Osteocyte (in vitro differentiated cells): ENCODE measurements at places on chromosomes 7 and 10.
A peak's percentile ranks its signal among the peaks of the same experiment; 100 is the strongest.

- peak; percentile 59 for DNase-seq
Measured at GRCh38 chr10:131703941-131704340, 196.9 kb upstream of the PPP2R2D start.

DNA sequence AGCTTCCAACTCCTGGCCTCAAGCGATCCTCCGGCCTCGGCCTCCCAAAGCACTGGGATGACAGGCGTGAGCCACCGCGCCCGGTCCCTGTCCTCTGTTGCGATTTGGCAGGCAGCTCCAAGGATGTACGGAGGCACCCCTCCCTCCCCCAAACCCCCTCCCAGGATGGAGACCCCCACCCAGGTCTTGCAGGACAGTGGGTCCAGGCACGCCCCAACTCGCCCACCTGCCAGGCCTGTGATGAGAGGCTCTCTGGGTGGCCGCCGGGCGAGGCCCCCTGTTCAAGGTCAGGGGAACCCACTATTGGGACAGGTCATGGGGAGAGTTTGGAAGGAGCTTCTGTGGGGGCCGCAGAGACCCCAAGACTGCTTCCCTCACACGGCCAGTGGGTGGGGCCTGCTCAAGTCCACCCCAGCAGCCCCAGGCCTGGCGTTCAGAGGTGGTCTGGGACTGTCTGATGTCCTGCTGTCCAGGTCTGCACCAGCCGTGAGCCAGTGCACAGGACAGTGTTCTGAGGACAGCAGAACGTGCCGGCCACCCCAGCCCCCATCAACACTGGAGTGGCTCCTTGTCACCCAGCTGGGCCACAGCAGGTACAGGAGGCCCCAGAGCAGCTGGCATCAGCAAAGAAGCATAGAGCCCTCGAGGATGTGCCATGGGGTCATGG is 2.5 kb downstream of the ADAP1 start:
- no peak for DNase-seq

DNA sequence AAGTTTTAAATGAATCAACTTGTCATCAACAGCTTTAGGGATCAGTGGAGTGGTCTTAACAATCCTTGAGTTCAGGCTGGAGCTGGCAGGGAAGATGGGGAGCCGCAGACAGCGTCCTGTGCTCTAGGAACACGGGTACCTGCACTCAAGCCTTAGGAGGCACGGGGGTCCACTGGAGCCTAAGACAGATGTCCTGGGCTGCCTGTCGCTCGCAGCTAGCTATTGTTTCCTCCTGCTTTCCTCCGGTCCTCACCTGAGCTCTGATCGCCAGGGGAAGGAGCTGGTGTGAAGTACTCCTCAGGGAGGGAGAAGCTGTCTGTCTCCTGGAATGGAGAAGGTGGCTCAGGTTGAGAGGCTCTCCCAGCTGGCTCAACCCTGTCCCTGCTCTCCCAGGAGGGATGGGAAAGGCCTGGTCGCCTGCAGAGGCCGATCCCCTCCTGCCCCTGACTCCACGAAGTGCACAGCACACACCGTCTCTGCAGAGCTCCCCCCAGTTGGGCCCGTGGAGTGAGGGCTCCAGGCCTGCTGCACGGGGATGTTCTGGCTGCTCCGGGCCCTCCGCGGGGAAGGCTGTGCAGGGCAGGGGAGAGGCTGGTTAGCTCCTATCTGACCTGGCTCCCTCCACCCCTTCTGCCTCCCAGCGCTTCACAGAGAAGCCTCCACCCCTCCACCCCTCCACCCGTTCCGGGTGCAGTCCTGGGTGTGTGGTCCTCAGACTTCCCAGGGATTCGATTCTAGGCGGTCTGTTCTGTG is 14.5 kb upstream of the PYROXD2 start:
- DNase-seq: peak; percentile 83

- DNase-seq: no peak
Measured at GRCh38 chr10:46536781-46537180, 19.7 kb downstream of the GPRIN2 start.

- DNase-seq: no peak
Measured at GRCh38 chr7:80908360-80908797, 10.5 kb downstream of the SEMA3C start.

DNA sequence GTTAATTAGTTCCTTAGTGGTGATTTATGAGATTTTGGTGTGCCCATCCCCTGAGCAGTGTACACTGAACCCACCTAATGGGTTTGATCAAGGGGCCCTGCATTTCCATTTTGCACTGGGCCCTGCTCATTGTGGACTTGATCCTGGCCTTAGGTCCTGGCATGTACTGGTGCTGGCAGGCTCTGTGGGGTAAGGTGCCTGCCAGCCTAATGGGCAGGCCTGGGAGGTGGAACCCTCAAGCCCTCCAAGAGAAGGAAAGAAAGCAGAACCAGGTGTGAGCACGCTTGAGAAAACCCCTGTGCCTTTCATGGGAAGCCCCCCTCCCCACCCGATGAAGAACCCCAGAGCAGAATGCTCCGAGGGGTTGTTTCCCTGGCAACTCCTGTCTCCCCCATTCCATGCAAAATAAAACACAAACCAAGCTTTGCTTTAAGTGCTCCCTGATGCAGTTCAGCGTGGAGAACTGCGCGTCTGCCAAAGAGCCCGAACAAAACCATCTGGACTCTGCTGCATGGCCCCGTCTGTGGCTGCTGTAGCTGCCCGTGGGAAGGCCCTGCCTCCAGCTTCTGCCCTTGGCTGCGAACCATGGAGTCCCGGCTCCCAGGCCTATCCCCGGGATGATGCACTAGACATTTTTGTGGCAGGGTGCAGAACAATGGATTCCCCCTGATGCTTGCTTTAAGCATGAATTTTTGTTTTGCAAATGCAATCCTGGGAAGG is 123.3 kb downstream of the PRPF18 start:
- no peak for DNase-seq

GRCh38 chr10:21584834-21585530 is 51.0 kb downstream of the MLLT10 start:
- DNase-seq: no peak

- peak; percentile 56 for DNase-seq
Measured at GRCh38 chr10:110528224-110528996, 30.7 kb downstream of the DUSP5 start.

- no peak for DNase-seq
Measured at GRCh38 chr10:114498413-114499111, 94.3 kb upstream of the AFAP1L2 start.

GRCh38 chr7:35802102-35802466 is 1.2 kb downstream of the SEPTIN7 start:
- DNase-seq: no peak

DNA sequence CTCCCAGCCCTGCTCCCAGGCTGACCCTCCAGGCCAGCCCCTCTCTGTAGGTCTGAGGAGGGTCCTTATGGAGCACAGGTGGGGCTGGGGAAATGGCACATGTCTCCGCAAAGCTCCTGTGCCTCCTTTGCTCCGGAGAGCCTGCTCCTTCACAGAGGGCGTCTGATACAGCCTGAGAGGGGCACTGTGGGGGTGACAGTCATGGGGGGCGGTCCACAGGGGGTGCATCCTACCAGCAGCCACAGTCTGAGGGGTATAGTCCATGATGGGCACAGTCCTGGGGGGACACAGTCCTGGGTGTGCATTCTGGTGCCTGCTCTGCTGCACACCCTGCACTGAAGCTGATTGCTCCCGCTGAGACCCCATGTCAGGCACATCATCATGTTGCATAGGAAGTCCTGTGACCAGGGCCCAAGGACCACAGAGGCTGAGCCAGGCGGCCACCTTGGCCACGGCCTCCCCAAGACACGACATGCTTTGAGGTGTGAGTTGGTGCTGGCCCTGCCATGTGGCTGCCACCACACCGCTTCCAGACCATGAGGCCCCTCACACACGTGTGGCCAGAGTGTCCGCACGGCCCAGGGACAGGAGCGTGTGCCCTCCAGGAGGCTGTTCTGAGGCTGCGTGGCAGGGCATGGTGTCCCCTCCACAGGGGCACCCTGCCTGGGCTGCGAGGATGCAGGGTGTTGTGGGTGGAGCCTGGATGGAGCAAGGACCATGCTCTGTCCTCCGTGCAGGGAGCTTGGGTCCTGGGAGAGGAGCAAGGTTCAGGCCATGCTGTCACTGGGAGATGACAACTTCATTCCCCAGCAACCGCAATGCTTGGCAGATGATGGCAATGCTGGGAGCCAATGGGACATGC is 59.2 kb downstream of the PWWP2B start:
- no peak for DNase-seq

DNA sequence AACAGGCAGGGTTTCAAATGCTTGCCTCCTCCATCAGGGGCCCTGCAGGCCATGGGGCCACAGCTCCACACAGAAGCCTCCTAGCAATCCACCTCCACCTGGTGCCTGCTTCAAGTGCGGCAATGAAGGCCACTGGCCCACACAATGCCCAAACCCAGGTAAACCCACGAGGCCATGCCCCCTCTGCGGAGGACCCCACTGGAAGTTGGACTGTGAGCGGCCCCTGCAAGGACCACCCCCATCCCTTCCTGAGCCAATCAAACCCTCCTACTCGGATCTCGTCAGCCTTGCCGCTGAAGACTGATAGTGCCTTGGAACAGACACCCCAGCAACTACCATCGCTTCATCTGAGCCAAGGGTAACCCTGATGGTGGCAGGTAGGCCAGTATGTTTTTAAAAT is 63.1 kb downstream of the LRRC17 start:
- no peak for DNase-seq

DNA sequence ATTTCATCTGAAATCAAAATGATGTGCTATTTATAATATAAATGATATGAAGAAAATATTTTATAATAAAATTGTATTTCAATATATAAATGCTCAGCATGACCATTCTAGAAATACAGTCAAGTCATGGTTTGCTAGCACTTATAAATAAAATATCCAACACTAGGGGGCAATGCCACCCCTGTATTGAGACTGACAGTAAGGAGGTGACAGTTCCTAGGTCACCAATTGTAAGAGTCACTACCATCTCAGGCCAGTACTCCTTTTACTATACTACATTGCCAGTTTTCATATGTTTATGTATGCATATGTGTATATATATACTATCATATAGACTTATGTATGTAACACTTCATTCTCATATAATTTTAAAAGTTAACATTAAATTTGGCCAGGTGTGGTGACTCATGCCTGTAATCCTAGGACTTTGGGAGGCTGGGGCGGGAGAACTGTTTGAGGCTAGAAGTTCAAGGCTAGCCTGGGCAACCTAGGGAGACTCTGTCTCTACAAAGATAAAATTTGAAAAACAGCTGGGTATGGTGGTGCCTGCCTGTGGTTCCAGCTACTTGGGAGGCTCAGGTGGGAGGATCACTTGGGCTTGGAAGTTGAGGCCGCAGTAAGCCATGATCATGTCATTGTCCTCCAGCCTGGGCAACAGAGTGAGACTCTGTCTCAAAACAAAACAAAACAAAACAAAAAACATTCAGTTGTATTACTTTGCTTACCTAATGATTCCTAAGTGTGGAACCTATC is 2.4 kb upstream of the CNOT4 start:
- no peak for DNase-seq

GRCh38 chr10:124683814-124684213 is 60.4 kb downstream of the FAM53B start:
- no peak for DNase-seq

- DNase-seq: no peak
Measured at GRCh38 chr10:108801775-108802517, 1121.4 kb downstream of the XPNPEP1 start.

GRCh38 chr10:8051109-8051821 is 3.2 kb upstream of the GATA3 start:
- peak; percentile 75 for DNase-seq

DNA sequence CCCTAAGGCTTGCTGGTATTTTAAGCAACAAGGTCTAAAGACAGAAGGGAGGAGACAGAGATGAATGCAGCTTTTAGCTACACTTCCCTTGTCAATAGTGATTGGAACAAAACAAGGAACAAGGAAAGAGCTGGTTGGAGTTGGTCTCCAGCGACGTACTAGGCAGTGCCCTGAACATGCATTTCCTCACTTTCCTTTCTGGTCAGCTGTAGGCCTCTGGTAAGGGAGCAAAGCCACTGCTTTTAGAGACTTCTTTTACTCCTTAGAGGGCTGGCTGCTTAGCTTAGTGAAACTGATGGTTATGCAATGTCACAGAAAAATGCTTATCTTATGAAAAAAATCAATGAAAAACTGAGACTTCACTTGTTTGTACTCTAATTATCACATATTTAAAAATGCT is 75.5 kb upstream of the TRIL start:
- no peak for DNase-seq

GRCh38 chr7:140085447-140085846 is 22.7 kb upstream of the PARP12 start:
- DNase-seq: no peak

- no peak for DNase-seq
Measured at GRCh38 chr10:130052193-130052592, 58.4 kb downstream of the C10orf143 start.

- DNase-seq: no peak
Measured at GRCh38 chr10:65030263-65030662, 1509.1 kb downstream of the REEP3 start.

DNA sequence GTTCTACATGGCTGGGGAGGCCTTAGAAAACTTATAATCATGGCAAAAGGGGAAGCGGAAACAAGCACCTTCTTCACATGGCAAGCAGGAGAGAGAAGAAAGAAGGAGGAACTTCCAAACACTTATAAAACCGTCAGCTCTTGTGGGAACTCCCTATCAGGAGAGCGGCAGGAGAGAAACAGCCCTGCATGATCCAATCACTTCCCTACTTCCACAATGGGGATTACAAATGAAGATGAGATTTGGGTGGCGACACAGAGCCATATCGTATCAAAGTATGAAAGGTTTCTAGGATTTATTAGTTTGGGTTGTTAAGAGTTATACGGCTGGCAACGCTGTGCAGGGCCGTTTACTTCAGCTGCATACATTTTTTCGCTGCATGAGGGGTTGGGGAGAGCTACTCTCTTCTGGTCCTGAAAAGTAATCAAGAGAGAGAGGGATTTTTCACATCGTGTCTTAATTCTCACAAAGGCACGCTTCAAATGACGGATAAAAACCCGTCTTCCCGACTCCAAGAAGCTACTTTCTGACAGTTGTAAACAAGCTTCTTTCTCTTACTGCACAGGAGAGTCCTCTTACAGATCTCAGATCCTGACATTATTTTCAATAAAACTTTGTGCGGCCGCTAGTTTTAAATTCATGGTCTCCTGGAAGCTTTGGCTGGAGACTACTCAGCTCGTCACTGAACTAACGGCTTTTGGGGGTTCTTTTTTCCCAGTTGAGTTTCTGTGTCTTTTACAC is 751 bp upstream of the GTPBP10 start:
- DNase-seq: no peak

DNA sequence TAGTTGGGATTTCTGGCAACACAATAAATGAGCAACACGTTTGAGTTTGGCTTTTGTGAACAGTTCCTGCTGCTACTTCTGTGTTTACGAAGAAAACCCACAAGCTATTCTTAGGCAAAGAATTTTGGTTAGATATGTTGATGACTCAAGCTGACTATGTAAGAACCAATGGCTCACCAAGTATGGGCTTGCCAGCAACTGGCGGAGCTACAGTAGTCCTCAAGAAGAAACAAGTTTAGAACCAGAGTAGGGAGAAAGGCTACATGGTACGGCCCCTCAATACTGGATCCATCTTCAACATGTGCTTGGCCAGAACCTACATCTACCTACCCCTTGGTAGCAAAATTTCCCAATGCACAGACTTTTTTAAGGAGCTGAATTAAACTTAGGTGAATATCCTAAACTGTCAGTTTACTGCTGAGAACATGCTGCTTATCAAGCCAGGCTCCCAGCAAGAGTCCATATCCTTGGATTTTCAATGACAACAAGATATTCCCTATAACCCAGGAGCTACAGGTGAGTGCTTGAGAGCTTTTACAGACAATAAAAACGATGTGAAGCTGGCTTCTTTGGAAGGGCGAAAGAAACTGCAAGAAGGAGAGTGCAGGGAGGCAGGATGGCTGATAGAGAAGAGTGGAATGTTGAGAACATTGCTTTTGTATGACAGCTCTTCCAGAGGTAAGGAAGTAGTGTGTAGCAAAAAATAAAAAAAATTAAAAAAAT is 74.3 kb upstream of the ASAH2 start:
- no peak for DNase-seq

GRCh38 chr7:151168003-151168786 is 701 bp upstream of the GBX1 start:
- DNase-seq: no peak
